ENCODE measurements at places on chromosomes 16 and 17. TPM values are rescaled to one million over a fixed set of nuclear protein-coding genes. Genes with fewer than 3 reads are reported as not detected.

- DNase-seq = no peak
Observed at GRCh38 chr17:40912486-40913210, 24.8 kb downstream of the KRT23 start.

GRCh38 chr17:13940858-13941665 lies 128.2 kb upstream of the COX10 start:
- DNase-seq = no peak

- DNase-seq = no peak
Observed at GRCh38 chr17:81059026-81059425, 24.1 kb downstream of the BAIAP2 start.

DNA sequence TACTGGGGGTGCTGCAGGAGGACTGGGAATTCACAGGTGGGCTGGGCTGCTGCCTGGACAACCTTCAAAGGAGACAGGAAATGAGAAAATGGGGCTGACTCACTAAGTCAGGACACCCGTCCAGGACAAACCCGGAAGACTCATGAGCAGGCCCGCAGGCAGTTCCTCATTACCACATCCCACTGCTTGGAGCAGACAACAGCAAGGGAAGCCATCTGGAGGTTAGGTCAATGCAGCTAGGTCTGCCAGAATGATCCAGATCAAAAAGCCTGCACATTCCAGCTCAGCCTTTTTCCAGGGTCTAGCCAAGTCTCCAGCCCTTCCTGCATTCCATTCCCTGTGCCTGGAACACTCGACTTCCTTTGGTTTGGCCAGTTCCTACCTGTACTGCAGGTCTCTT lies 536.5 kb upstream of the CDH11 start:
- DNase-seq = no peak

DNA sequence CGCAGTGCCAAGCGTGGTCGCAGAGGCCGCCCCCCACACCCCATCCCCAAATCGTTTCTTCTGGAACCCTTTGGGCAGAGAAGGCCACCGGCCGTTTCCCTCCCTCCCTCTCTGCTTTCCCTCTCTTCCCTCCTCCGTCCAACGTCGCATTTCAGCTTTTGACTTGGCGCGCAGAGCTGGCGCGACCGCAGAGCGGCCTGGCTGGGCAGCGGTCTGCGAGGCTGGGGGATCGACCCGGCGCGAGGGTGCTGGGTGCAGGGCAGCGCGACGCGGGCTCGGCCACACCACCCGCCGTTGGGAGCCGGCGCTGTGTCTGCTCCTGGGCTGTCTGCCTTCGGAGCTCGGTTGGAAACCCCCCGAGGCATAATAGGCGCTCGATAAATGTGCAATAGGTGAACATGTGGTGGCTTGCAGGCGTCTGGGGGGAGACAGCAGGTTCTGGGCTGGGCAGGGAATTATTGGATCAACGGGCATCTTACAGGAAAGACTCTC lies 2.8 kb upstream of the NTN3 start:
- no peak for DNase-seq

DNA sequence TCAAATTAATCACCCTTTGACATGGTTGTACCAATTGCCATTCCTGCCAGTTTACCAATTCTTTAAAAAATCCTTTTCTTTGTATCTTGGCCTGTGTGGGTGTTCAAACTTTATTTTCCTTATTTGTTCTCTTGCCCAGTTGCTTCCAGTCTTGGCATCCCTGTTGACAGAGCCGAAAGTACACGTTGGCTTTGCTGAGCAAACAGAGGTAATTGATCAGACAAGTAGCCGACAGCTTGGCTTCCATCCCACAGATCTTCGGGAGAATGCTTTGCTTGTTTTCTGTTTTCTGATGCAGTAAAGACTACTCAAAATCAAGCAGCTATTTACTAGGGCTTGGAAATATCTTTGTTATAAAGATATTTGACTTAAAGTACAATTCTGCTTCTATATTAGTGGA lies 506.8 kb upstream of the SALL1 start:
- DNase-seq = no peak

- peak; percentile 66 for DNase-seq
Observed at GRCh38 chr17:66671156-66671555, 163.8 kb upstream of the CACNG5 start.

DNA sequence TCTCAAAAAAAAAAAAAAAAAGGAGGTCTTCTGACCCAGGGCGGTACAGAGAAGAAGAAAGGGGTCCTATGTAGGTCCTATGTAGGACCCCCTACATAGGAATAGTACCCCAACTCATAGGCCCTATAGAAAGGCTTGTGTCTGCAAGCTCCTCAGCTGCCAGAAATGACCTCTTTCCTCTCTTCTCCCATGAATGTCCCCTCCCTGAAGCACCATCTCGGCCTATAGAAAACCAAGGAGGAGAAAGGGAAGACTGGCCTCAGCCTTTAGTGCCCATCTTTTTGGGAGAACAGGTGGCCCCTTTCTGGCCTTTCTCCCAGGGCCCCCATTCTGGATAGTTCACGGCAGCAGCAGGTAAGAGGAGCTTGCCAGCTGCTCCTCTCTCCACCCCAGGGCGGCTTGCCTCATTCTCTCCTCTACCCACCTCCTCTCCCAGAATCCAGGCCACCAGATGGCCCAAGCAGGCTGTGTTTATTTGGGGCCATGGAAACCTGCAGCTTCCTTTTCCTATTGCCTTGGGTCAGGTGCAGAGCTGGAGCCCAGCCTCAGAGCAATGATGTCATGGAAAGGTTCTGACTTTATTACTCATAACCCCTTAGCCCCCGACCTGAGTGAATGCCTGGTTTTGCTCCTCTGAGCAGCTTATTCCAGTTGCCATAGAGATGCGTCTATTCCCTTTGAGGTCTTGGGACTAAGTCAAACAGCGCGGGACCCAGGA lies 1.6 kb upstream of the MRPL58 start:
- peak; percentile 66 for DNase-seq

DNA sequence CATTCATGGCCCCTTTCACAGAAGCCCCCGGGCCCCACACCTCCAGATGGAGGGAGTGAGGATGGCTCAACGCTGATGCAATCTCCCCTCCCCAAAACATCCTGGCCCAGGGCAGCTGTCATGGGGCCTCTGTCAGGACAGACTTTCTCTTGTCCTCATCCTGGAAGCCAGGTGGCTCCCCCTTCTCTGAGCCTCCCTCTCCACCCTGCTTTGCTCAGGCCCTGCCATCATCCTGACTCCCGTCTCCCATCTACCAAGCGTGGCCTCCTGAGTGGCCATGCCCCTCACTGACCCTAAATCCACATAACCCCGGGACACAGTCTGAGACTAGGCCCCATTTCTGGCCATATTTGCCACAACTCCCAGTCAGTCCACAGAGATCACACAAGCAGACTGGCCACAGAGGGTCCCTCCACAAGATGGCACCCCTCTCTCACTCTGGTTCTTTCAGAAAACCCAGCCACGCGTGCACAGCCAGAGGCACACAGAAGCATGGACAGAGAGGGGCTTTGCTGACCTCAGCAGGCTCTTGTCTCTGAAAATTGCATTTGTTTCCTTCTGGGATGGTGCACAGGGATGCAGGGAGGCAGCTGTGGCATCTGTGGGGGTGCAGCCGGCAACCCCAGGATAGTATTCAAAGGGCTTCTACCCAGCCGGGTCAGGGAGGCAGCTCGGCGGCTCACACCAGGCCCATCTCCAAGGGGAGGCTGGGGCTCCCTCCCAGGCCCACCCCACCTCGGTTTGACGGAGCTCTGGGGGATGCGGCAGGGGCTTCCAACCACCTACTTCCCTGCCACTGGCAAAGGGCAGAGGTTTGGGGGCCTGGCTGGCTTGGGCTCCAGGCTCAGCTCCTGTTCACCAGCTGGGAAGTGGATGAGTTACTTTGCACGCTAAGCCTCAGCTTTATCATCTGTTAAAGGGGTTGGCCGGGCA lies 16.9 kb downstream of the DOC2B start:
- peak; percentile 30 for DNase-seq

- DNase-seq = no peak
Observed at GRCh38 chr16:64363039-64363438, 758.8 kb downstream of the CDH11 start.

GRCh38 chr17:27980043-27980442 lies 62.4 kb upstream of the NLK start:
- no peak for DNase-seq

DNA sequence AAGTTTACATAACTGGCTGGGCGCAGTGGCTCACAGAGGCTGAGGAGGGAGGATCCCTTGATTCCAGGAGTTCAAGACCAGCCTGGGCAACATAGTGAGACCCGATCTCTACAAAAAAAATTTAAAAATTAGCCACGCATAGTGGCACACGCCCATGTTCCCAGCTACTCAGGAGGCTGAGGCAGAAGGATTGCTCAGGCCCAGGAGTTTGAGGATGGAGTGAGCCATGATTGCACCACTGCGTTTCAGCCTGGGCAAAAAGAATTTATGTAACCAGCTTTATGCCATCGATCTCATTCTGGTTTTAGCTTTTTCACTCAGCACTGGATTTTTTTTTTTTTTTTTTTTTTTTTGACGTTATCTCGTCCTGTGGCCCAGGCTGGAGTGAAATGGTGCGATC lies 9.1 kb upstream of the CD300E start:
- no peak for DNase-seq

- no peak for DNase-seq
Observed at GRCh38 chr17:41457676-41458075, 9.5 kb downstream of the KRT32 start.

DNA sequence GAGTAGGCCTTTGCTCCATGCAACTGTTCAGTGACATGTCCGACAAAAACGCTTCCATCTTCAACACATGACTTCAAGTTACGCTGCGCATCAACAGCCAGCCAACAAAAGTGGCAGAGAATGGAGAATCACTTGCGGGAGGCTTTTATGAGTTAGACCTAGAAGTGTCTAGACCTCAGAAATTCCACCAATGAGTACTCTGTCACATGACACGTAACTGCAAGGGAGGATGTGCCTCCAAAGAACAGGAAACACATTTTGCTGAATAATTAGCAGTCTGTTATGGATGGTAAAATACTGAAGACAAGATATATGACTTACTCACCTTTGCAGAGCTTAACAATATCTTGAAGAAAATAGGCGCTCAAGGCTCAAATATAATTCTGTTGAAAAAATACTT lies 62.1 kb downstream of the MYO1D start:
- no peak for DNase-seq

SLC52A1 gene
- polyA plus RNA-seq = 3.2 TPM

KRTAP3-1 gene
- not detected for polyA plus RNA-seq

SLC7A5 gene
- 15.0 TPM for polyA plus RNA-seq

HIC1 gene
- polyA plus RNA-seq = 15.9 TPM

TPSAB1 gene
- 0.30 TPM for polyA plus RNA-seq

TBC1D3C gene
- 3.1 TPM for polyA plus RNA-seq
